Liver (tissue), 10 donors: ENCODE measurements at places on chromosomes 13 and 19. TPM values are rescaled to one million over a fixed set of nuclear protein-coding genes. Genes with fewer than 3 reads are reported as not detected.

DNA sequence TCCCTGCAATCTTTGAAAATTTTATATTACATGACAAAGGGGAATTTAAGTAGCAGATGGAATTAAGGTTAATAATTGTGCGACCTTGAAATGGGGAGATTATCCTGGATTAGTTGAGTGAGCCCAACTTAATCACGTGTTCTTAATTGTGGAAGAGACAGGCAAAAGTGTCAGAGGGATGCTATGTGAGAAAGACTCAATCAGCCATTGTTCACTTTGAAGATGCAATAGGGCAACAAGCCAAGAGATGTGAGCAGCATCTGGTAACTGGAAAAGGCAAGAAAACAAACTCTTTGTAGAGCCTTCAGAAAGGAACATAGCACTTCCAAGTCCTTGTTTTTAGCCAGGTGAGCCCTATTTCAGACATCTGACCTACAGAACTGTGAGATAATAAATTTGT is 247.7 kb downstream of the SLITRK1 start:
- DNase-seq, result no peak

- DNase-seq, result no peak
Observed at GRCh38 chr19:16118489-16119033, 6.9 kb downstream of the RAB8A start.

Gene FUT3
- polyA plus RNA-seq, result 0.27 TPM

- no peak for DNase-seq
Observed at GRCh38 chr13:99357941-99358340, 50.7 kb upstream of the GPR183 start.

Gene IFNL1
- polyA plus RNA-seq, result not detected

DNA sequence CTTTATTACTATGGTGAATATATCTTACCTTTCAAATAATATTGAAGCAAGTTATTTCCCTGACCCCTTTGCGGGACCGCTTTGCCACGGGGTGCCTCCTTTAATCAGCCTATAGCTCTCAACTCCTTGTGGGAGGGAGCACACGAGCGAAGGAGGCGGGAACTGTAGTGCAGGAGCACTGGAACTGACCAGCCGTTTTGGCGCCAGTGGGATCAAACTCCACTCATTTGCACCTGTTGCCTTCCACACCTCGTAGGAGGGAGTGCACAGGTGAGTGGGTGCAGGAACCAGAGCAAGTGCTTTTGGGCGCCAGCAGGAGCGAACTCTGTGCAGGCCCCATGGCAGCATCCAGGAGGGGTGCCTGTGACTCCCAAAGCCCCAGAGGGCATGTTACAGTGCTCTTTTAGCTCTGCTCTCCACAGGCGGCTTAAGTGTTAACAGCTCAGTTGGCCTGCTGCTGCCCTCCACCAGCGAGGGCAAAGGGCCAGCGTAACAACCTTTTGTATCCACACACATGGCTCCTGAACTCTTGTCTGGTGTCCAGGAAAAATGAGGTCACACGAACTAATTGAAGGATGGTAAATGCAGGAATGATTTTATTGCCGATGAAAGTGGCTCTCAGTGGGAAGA is 206.9 kb downstream of the GGACT start:
- DNase-seq, result no peak

DNA sequence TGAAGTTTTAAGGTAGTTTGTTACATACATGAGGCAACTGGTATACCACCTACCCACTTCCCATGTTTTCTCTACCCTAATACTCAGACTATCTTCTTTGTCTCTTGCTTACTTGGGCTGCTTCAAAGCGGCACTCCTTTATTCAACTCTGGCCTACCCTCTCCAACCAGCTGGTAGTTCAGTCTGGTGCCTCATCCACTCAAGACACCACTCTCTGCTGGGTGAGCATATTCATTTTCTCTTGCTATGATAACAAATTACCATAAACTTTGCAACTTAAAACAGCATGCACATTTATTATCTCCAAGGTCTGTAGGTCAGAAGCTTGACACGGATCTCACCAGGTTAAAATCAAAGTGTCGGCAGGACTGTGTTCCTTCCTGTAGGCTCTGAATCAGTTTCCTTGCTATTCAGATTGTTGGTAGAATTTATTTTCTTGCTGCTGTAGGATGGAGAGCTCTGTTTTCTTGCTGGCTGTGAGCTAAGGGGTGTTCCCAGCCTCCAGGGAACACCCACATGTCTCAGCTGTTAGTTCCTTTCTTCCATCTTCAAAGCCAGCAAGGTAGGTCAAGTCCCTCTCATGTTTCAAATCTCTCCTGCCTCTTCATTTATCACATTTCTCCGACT is 666.0 kb downstream of the DIAPH3 start:
- no peak for DNase-seq

Gene RXFP2
- not detected for polyA plus RNA-seq

- DNase-seq, result no peak
Observed at GRCh38 chr19:43798546-43799409, 3.5 kb downstream of the LYPD5 start.

GRCh38 chr19:51621178-51621577 is 9.0 kb downstream of the SIGLEC5 start:
- DNase-seq, result no peak

Gene SLC1A6
- polyA plus RNA-seq, result not detected

Gene VSIG10L
- 0.60 TPM for polyA plus RNA-seq

GRCh38 chr19:35937345-35938281 is 1.4 kb downstream of the LRFN3 start:
- no peak for DNase-seq

DNA sequence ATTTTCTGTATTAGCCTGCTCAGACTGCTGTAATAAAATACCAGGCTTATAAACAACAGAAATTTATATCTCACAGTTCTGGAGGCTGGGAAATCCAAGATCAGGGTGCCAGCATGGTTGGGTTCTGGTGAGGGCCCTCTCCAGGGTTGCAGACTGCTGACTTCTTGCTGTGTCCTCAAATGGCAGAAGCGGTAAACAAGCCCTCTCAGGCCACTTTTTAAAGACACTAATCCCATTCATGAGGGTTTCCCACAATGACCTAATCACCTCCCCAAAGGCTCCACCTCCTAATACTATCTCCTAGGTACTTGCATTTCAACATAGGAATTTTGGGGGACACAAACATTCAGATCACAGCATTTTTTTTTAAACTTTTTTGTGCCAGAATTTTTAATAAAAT is 159.3 kb downstream of the PDS5B start:
- DNase-seq, result no peak

GRCh38 chr19:10625003-10625761 is at the start of gene SLC44A2:
TSS of gene SLC44A2 (plus strand) at chr19:10625553. CDS start at chr19:10625634, 81 bp downstream.
- DNase-seq, result peak; percentile 64

- no peak for DNase-seq
Observed at GRCh38 chr13:42524487-42525034, 49.4 kb upstream of the TNFSF11 start.

DNA sequence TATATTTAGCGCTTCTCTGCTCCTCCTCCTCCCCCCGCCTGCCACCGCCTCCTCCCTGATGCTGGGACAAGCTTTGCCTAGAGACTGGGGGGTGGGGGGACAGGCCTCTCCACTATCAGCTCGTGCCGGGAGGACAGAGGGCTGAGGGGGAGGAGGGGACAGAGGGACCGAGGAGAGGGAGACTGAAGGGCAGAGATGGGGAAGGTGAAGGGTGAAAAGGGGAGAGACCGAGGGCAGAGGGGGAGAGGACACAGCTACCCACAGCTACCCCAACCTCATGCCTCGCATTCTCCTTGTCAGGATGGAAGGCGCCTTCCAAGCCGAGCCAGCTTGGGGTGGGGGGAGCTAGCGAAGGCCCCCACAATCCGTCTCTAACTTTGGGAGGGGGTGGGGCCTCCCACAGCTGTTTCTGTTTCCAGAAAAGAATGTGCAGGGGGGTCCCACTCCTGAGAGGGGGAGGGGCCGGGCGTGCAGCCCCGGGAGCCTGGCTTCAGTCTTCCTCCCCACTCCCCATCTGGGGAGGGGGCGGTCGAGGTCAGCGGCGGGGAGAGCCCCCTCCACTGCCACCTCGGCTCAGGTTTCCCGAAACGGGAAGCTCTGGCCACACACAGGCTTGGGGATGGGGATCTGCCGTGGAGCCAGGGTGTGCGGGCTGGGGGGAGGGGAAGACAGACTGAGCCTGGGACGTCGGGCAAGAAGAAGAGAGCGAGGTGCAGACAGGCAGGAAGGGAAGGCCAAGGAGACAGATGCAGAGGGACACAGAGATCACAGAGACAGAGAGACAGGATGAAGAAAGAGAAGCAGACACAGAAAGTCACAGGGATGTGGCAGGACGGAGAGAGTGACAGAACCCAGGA is 1.6 kb downstream of the DACT3 start:
- DNase-seq, result no peak

- DNase-seq, result no peak
Observed at GRCh38 chr13:43979492-43979891, 99.8 kb downstream of the LACC1 start.

- DNase-seq, result no peak
Observed at GRCh38 chr19:863315-863620, 3.8 kb downstream of the CFD start.

- DNase-seq, result no peak
Observed at GRCh38 chr13:102726430-102726829, 31.6 kb upstream of the METTL21C start.

Gene FSD1
- 0.19 TPM for polyA plus RNA-seq

- no peak for DNase-seq
Observed at GRCh38 chr13:49540552-49540951, 44.8 kb downstream of the PHF11 start.

Gene CPAMD8
- 1.2 TPM for polyA plus RNA-seq

DNA sequence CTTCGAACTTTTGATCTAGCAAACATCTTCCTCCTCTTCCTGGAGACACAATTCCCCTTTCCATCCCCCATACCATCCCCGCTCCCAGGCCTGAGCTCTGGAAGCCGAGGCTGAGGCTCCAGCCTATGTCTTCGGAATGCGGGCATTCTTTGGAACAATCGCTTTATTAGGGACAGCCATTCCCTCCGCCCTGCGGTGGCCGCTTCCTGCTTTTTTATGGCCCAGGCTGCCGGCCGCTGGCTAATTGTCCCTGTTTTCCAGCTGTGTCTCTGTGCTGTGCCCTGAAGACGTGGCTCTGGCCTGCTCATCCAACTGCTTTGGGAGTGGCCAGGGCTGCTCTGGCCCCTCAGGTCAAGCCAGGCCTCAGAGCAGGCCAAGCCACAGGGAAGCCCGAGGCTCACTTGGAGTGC is 2.1 kb upstream of the CDX2 start:
- no peak for DNase-seq

- DNase-seq, result no peak
Observed at GRCh38 chr19:1168572-1169410, 5.3 kb downstream of the SBNO2 start.

- DNase-seq, result no peak
Observed at GRCh38 chr13:48494874-48495273, 38.0 kb downstream of the RCBTB2 start.

DNA sequence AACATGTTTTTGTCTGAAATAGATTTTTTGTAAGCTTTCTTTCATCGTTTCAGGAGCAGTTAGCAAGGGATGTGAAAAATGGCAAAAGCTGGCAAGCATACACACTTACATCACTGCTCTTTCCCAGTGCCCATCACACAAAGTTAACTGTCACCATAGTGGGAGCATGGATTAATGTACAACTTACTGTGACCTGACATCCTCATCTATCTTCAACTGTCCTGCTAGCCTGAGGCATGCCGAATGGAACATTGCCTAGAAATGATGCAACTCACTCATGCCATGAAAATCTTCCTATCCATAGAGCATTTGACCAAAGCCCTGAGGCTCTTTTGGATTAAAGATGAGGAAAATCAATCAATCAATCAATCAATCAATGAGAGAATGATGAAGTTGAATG is 491.7 kb upstream of the SLC10A2 start:
- no peak for DNase-seq

Gene ERICH6B
- polyA plus RNA-seq, result not detected

DNA sequence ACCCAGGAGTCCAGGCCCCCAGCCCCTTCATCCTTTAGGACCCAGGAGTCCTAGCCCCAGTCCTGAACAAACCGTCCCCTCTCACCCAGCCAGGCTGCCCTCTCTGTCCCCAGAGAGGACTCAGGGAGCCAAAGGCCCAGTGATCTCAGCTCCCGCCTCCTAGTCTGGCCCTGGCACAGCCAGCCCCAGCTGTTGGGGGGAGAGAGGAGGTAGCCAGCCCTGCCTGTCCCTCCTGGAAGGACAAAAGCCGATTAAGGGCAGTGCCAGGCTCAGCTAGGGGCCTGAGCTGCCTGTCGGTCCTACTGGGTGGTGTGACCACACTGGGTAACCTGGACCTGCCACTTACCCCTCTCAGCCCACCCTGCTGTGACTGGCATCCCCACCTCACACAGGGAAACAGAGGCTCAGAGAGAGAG is 14.5 kb downstream of the LIPE start:
- DNase-seq, result no peak

DNA sequence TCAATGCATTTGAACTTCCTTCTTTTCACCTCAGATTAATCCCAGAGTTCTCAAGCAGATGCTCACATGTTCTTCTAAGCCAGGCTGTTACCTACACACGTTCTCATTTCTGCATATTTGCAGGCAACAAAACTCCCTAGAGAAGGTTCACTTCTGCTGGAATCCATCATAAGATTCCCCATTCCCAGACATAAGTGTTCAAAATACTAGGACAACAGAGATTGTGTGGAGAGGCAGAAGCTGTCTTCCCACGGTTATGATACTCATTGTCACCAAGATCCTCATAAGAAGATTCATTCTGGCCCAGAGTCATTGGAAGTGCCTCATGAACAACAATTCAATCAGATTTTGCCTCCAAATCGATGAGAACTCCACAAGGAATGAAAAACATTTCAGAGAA is 931.6 kb upstream of the MIR17HG start:
- DNase-seq, result no peak

Gene SHISA7
- not detected for polyA plus RNA-seq

DNA sequence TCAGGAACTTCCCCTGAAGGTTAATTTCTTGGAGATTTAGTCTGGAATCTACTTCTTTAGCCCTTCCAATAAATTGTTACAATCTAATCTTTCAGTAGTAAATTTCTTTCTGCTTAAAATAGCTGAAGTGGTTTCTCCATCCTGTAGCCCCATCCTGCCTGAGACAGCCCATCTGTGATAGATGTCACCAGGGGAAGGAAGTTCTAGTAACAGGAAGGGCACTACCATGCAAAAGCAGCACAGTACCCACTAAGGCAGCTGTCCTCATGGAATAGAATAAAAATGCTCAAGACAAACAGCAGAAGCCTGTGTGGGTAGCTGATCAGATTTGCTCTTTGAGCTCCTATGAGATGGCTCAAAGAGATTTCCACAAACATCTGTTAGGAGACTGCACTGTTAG is 1036.5 kb downstream of the SLITRK5 start:
- no peak for DNase-seq

GRCh38 chr13:35743165-35743564 is 266.7 kb upstream of the MAB21L1 start:
- DNase-seq, result no peak

GRCh38 chr13:27607125-27607524 is 13.2 kb downstream of the LNX2 start:
- DNase-seq, result no peak

- no peak for DNase-seq
Observed at GRCh38 chr13:86909318-86909717, 761.9 kb upstream of the SLITRK5 start.

Gene TMEM91
- polyA plus RNA-seq, result 4.0 TPM

GRCh38 chr13:32555613-32556012 is 17.0 kb upstream of the N4BP2L2 start:
- no peak for DNase-seq
